AG04449 (cell line): ENCODE measurements at places on chromosomes 16 and 17.

DNA sequence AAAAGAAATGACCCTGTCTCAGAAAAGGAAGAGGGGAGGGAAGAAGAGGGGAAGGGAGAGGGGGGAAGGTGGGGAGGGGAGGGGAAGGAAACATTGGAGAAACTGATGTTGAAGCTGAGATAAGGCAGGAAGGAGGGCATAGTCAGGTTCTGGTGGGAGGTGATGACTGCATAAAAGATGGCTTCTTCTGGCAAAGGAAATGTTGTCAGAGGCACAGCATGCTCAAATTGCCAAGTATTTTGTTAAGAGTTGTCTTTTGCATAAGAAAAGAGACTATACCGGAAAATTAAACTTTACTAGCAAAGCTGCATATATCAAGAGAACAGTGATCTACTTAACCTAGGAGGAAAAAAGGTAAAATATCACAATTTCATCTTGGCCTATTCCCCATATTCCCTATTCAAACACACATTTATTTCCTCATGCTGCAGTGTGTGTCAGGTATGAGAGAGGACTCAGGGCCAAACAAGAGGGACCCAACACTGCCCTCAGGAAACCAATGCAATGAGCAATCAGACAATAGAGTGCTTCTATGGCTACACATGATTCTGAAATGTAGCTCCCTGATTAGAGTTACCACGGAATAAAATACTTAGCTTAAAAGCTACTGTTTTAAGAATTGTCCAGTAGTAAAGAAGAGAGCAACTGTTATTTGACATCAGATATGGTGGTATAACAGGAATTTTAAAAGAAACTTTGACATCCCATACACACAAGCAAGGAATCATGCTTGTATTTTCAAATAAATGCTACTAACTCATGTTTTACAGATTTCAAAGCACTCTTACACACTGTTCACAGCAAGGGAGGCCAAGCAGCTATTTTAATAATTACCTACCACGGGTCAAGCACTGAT is 80.9 kb downstream of the PARN start:
- DNase-seq, result no peak

- no peak for DNase-seq
Observed at GRCh38 chr16:9183682-9184353, 92.4 kb downstream of the HAPSTR1 start.

DNA sequence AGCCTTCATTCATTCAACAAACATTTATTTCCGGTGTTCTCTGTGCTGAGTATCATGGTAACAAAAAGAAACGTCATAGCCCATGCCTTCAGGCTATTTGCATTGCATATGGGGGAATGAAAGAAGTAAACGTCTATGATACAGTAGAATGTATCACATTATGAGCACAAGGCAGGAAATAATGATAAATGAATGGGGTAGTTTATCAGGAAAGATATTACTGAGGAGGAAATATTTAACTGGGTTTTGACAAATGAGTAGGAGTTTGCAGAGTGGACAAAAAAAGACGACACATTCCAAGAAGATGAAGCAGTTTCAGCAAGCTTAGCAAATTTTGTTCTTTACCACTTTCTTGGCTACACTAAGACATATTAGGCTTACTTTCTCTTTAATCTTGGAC is 1.3 kb upstream of the KRTAP4-7 start:
- no peak for DNase-seq

DNA sequence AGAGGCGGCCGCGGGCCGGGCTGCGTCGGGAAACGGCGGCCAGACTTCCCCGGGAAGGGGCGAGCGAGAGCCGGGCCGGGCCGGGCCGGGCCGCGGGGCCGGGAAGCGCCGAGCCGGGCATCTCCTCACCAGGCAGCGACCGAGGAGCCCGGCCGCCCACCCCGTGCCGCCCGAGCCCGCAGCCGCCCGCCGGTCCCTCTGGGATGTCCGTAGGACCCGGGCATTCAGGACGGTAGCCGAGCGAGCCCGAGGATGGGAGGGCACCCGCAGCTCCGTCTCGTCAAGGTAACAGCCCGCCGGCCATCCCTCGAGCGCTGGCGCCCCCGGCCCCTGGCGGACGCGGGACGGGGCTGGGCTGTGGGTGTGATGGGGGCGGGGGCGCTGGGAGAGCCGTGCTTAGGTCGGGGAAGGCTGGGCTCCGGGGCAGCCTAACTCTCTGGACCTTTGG is at the start of gene CRHR1:
CRHR1 (plus strand) TSS at position 28 of the 448 bp plus-strand sequence; CDS start at position 253, 225 bp downstream.
- no peak for DNase-seq

DNA sequence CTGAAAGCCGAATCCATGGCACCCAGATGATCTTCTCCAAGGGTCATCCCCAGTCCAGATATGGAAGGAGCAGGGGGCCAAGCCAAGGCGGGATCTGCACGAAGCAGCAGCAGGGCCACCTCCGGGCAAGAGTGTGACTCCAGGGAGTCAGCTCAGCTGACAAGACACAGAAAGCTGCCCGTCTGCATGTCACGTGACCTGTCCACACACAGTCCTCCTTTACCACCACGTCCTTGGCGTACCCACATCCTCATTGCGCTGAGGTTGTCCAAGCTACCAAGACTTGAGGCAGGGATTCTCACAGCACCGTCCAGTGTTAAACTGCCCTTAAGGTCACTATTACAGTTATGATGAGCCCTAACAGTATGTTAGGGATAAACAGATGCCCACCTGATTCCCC is 11.3 kb upstream of the CYTH1 start:
- DNase-seq, result no peak

GRCh38 chr16:67736858-67737257 is 17.7 kb upstream of the GFOD2 start:
- no peak for DNase-seq

DNA sequence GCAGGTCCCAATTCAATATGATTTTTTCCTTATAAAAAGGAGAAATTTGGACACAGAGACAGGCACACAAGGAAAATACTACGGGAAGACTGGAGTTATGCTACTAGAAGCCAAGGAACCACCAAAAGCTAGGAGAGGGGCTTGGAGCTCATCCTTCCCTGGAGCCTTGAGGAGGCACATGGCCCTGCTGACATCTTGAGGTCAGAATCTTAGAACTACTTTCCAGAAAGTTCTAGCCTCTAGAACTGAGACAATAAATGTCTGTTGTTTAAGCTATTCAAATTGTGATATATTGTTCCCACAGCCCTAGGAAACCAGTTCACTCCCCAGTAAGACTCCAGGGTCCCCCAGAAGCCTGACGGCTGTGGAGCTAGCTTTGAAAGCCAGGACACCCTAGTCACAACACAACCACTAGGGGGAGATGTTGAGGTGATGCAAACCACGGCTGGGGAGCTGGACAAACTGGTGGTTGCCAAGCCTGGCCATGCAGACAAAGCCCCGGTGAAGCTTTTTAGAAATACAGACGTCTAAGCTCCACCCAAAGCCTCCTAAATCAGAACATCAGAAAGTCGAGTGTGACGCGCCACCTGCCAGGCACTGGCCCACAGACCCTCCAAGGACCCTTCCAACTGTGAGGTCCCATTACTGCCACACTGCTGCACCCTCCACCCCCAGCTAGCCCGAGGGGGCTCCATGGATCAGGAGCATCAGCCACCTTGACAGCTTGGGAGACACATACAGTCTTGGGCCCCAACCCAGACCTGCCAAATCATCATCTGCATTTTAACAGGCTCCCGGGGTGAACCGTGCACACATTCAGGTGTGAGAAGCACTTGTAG is 106.4 kb downstream of the SLC39A11 start:
- no peak for DNase-seq
